Anterior cingulate cortex (tissue), 58 donors: ENCODE measurements at places on chromosomes 11 and 22.

GRCh38 chr11:65651589-65652510, 10.9 kb downstream of the RELA start:
- no peak for DNase-seq

GRCh38 chr22:50733521-50734342, 4.3 kb upstream of the ACR start:
- peak; percentile 37 for DNase-seq

DNA sequence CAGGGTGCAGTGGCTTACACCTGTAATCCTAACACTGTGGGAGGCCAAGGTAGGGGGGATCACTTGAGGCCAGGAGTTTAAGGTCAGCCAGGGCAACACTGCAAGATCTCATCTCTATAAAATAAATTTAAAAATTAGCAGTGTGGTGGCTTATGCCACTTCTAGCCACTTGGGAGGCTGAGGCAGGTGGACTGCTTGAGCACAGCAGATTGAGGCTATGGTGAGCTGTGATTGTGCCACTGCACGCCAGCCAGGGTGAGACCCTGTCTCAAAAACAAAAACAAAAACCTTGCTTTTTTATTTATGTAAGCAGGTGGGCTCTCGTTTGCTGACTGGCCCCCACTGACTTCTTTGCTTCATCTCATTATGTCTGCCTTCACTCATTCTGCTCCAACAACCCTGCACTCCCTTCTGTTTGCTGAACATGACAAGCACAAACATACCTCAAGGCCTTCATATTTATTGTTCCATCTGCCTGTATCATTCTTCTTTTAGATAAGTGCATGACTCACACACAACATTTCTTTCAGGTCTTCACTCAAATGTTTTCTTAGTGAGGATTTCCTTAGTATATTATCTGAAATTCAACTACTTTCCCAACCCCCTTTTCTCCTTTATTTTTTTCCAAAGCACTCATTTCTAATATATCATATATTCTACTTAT, 32.4 kb upstream of the CLNS1A start:
- DNase-seq, result no peak

DNA sequence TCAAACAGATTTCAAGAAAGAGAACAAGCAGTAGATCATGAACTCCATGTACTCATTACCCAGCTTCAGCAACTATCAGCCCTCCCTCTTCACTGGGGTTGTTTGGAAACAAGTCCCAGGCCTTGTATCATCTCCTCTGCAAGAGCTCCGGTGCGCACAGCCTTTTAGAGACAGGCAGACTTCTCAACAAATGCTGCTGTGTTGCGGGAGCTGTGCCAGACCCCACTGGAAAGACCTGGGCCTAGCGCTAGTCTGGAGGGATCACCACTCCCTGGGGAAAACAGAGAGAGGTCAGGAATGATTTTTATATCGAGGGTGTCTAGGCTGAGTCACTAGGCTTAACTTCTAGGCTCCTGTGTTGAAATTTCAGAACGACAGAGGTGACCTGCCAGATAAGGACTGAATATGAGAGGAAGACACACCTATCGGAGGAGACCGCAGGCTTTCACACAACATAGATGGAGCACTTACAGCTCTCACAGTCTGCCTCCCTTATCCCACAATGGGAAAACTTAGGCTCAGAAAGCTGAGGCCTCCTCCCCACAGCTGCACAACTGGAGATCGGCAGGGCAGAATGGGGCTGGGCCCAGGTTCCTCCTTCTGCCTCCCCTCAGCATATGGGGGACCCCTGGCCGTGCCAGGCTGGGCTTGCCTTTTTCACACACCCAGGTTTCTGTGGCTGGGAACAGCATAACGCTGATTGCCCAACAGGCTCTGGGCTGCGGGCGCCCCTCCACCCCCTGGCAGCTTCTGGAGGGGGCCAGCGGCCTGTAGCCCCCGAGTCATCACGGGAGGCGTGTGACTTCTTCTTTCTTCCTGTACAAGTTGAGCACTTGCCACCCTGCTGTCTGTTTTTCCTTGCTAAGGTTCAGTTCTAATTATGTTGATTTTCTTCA, 86.0 kb downstream of the PKNOX2 start:
- DNase-seq, result no peak

GRCh38 chr11:57772562-57772961, 11.0 kb downstream of the CTNND1 start:
- DNase-seq, result no peak

- DNase-seq, result no peak
These were observed 13.0 kb upstream of the TP53AIP1 start for GRCh38 chr11:128955636-128956035.
